B cell (primary cell): ENCODE measurements at places on chromosomes 4 and X. TPM values are rescaled to one million over a fixed set of nuclear protein-coding genes. Genes with fewer than 3 reads are reported as not detected.

GRCh38 chr4:158299459-158300007 is 89.2 kb downstream of the TMEM144 start:
- DNase-seq = no peak

- DNase-seq = no peak
Observed at GRCh38 chr4:144732584-144733428, 86.8 kb downstream of the HHIP start.

DNA sequence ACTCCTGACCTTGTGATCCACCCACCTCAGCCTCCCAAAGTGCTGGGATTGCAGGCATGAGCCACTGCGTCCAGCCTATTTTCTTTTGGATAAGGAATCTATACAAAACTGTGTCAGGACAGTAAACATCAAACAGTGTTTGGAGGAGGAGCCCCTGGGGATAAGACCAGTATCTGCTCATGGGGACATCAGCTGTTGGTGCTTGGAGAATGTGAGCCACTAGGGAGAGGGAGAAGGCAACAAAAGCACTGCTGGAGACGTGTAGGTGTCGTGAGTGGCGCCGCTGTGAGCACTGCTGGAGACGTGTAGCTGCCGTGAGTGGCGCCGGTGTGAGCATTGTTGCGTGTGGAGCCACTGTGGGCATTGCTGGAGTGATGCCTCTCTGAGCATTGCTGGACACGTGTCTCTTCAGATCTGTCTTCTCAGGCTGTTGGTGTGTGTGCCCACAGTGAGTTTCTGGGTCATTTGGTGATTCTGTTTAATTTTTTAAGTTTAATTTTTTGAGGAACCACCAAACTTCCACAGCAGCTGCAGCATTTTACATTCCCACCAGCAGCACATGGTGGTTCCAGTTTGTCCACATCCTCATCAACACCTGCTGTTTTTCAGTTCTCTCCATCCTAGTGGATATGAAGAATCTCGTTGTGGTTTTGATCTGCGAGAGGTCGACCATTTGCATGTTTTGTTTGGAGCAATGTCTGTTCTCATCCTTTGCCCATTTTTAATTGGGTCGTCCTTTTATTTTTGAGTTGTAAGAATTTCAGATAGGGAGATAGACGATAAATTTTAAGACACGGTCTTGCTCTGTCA is 19.0 kb downstream of the DGKQ start:
- DNase-seq = no peak

- DNase-seq = no peak
Observed at GRCh38 chr4:159856451-159856850, 753.6 kb downstream of the RAPGEF2 start.

DNA sequence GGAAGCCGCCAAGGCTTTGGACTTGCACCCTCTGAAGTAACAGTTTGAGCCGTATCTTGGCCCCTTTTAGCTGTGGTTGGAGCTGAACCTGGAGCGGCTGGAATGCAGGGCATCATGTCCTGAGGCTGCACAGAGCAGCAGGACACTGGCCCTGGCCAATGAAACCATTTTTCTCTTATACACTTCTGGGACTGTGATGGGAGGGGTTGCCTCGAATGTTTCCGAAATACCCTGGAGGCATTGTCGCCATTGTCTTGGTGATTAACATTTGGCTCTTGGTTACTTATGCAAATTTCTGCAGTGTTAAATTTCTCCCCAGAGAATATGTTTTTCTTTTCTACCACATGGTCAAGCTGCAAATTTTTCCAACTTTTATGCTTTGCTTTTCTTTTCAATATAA is 137.2 kb downstream of the MAGEC1 start:
- no peak for DNase-seq

GRCh38 chr4:10456595-10457254 is 501 bp downstream of the ZNF518B start:
- DNase-seq = peak; percentile 82

- DNase-seq = no peak
Observed at GRCh38 chrX:43469391-43470054, 186.6 kb upstream of the MAOA start.

Gene IQCM
- polyA plus RNA-seq = not detected in 2 replicates

Gene DKK2
- not detected in 2 replicates for polyA plus RNA-seq

Gene TMEM150C
- 0.04 TPM in 1 of 2 replicates, not detected in the other for polyA plus RNA-seq

Gene FAM47E
- 0.15 and 0.42 TPM in 2 replicates for polyA plus RNA-seq

Gene CCDC160
- not detected in 2 replicates for polyA plus RNA-seq

Gene CXCR3
- 3.4 and 8.7 TPM in 2 replicates for polyA plus RNA-seq
